A549 treated with GW870086 at 1 μM for 4 hours (cell line): ENCODE measurements at places on chromosomes 13 and 19. TPM values are rescaled to one million over a fixed set of nuclear protein-coding genes. Genes with fewer than 3 reads are reported as not detected.

TEKTIP1 gene
- total RNA-seq = not detected in 5 replicates

CYP2F1 gene
- not detected in 5 replicates for total RNA-seq

MPND gene
- total RNA-seq = 5.8 to 12.9 TPM (median 11.1 TPM) in 5 replicates

CFAP97D2 gene
- not detected in 5 replicates for total RNA-seq

POGLUT2 gene
- total RNA-seq = 6.0 to 7.6 TPM (median 6.2 TPM) in 5 replicates

HCST gene
- 0.28 to 0.45 TPM in 2 of 5 replicates, not detected in the others for total RNA-seq

SHKBP1 gene
- total RNA-seq = 102 to 140 TPM (median 128 TPM) in 5 replicates

ZNF579 gene
- total RNA-seq = 20.1 to 37.6 TPM (median 28.4 TPM) in 5 replicates

FCHO1 gene
- 18.0 to 19.7 TPM (median 19.0 TPM) in 5 replicates for total RNA-seq

FLT1 gene
- total RNA-seq = 0.02 to 0.05 TPM in 2 of 5 replicates, not detected in the others

NOSIP gene
- total RNA-seq = 91.1 to 111 TPM (median 104 TPM) in 5 replicates

COLGALT1 gene
- 54.8 to 75.2 TPM (median 71.8 TPM) in 5 replicates for total RNA-seq

BRME1 gene
- total RNA-seq = 0.17 to 1.0 TPM (median 0.32 TPM) in 4 of 5 replicates, not detected in the other

FLT3LG gene
- total RNA-seq = 0.69 to 1.8 TPM (median 1.4 TPM) in 5 replicates

SIGLEC6 gene
- total RNA-seq = not detected in 5 replicates

EID2B gene
- 7.9 to 9.5 TPM (median 8.3 TPM) in 5 replicates for total RNA-seq

CCDC194 gene
- total RNA-seq = not detected in 5 replicates

SBK3 gene
- total RNA-seq = 1.3 to 1.9 TPM (median 1.6 TPM) in 5 replicates

TMEM145 gene
- 2.2 to 3.9 TPM (median 3.2 TPM) in 5 replicates for total RNA-seq

ATP8B3 gene
- total RNA-seq = 1.9 to 3.6 TPM (median 3.0 TPM) in 5 replicates

CEACAM8 gene
- total RNA-seq = not detected in 5 replicates

CABP5 gene
- total RNA-seq = not detected in 5 replicates

VSTM2B gene
- not detected in 5 replicates for total RNA-seq

ZNF85 gene
- 0.19 to 0.24 TPM in 2 of 5 replicates, not detected in the others for total RNA-seq

ZNF541 gene
- total RNA-seq = not detected in 5 replicates

KLK15 gene
- total RNA-seq = not detected in 5 replicates

N4BP2L2 gene
- 15.9 to 26.3 TPM (median 22.0 TPM) in 5 replicates for total RNA-seq

KLHL1 gene
- not detected in 5 replicates for total RNA-seq

PSG2 gene
- not detected in 5 replicates for total RNA-seq

SWSAP1 gene
- total RNA-seq = 1.5 to 2.2 TPM (median 2.0 TPM) in 5 replicates

OLFM4 gene
- total RNA-seq = not detected in 5 replicates

HCN2 gene
- total RNA-seq = 28.8 to 39.6 TPM (median 38.9 TPM) in 5 replicates

FXYD7 gene
- total RNA-seq = 0.31 to 0.40 TPM in 2 of 5 replicates, not detected in the others

EDNRB gene
- 0.38 TPM in 1 of 5 replicates, not detected in the others for total RNA-seq

SULT2A1 gene
- not detected in 5 replicates for total RNA-seq

URAD gene
- not detected in 5 replicates for total RNA-seq

BST2 gene
- total RNA-seq = 0.21 to 0.39 TPM (median 0.29 TPM) in 3 of 5 replicates, not detected in the others

KLK2 gene
- 0.14 to 0.17 TPM in 2 of 5 replicates, not detected in the others for total RNA-seq

KRTDAP gene
- not detected in 5 replicates for total RNA-seq

B3GNT8 gene
- 0.07 to 0.37 TPM (median 0.08 TPM) in 3 of 5 replicates, not detected in the others for total RNA-seq

FCAR gene
- total RNA-seq = not detected in 5 replicates

ECSIT gene
- total RNA-seq = 25.8 to 32.7 TPM (median 31.3 TPM) in 5 replicates

S1PR5 gene
- total RNA-seq = 1.2 to 2.2 TPM (median 1.9 TPM) in 5 replicates

SUPT20H gene
- 21.2 to 25.1 TPM (median 23.6 TPM) in 5 replicates for total RNA-seq

ZNF208 gene
- total RNA-seq = not detected in 5 replicates

TRIP10 gene
- total RNA-seq = 82.8 to 99.1 TPM (median 95.1 TPM) in 5 replicates

BRCA2 gene
- total RNA-seq = 3.3 to 6.7 TPM (median 4.7 TPM) in 5 replicates
